ENCODE measurements at places on chromosomes 2 and 18.

- DNase-seq, result peak; percentile 55
Observed at GRCh38 chr2:75565472-75566462, 5.0 kb upstream of the EVA1A start.

DNA sequence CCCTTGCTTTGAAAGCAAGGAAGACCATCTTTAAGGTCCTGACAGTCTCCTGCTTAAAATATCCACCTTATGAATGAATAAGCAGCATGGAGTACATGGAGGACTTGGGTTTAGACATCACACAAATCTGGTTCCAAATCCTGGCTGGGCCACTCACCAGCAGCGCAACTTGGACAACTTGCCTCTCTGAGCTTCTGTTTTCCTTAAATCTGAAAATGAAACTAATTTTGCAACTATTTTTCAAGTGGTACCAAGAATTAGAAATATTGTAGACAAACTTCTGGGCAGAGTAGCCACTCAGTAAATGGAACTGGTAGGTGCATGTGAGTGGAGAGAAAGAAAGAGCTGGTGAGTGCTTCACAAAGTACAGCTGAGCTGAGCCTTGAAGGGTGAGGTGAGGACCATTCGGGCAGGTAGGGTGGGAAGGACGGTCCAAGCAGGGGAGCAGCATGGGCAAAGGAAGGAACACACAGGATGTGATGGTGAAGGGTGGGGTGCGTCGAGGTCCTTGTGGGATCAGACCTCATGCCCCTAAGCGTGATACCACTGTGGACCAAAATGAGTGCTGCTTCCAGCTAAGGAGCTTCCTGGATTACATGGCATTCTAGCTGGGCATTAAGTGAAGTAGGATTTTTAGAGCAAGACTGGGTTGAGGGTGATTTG lies 14.4 kb upstream of the TET3 start:
- no peak for DNase-seq

DNA sequence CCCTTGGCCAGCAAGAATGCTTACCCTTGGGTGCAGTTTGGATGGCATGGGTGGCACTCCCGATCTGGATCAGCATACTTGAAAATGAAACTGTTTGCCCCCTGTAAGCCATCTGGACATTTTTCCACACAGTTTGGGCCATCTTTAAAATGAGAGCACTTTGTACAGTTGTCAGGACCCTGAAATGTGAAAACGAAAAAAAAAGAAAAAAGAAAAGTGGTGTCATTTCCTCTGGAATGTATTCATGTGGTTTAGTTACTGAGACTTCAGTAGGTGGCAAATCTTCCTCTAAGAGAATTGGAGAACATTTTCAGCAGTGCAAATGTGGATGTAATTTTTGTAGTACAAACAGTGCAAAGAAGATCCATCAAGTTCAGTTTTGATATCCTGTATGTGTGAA lies 873.3 kb downstream of the ERBB4 start:
- DNase-seq, result no peak

- DNase-seq, result no peak
Observed at GRCh38 chr2:50337944-50338343, 694.0 kb downstream of the NRXN1 start.

GRCh38 chr2:70340761-70341476 lies 39.1 kb upstream of the FAM136A start:
- DNase-seq, result peak; percentile 66

DNA sequence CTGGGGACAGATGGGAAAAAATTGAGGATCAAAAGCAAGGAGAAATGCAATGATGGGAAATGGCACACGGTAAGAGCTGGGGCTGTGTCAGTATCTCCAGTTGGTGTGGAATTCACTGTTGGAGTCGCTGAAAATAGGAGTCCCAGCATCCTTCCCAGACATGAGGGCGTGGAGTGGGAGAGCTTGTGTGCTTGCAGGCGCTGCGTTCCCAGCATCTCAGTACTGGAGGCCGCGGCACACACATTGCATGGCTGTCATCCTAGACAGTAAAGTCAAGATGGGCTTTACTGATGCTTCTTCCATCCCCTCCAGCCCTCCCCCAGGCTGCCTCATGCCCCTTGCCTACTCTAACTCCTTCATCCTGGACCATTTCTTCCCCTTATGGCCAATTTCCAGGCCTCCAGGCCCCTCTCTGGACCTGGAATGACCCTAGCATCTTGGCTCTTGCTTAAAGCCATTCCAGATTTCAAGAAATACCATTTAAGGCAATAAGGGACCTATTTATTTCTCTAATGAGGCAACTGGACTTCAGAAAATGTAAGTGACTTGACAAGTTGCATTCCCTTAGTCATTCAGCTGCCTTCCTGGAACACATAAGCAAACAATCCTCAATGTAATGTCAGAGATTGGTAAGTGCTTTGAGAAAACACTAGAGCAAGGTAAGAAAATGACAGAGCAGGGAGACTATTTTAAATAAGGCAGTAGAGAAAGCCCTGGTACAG lies 70.5 kb upstream of the TTC39C start:
- DNase-seq, result no peak

DNA sequence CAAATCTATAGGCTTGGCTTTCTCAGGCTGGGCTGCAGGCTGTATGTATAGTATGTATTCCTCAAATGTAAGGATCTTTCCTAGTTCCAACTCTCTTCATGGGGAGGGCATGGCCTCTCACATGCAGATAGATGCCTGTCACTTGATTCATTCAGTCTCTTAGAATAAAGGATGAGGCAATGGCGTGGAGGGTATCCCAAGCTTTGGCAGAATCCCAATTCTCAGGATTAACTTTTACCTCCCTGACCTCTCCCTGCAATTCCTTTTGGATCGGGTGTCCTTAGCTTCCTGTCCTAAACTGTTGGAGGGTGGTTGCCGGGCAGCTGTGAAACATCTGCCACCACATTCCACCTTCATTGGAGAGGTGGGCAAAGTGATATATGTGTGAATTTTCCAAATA lies 80.3 kb downstream of the INSIG2 start:
- no peak for DNase-seq

DNA sequence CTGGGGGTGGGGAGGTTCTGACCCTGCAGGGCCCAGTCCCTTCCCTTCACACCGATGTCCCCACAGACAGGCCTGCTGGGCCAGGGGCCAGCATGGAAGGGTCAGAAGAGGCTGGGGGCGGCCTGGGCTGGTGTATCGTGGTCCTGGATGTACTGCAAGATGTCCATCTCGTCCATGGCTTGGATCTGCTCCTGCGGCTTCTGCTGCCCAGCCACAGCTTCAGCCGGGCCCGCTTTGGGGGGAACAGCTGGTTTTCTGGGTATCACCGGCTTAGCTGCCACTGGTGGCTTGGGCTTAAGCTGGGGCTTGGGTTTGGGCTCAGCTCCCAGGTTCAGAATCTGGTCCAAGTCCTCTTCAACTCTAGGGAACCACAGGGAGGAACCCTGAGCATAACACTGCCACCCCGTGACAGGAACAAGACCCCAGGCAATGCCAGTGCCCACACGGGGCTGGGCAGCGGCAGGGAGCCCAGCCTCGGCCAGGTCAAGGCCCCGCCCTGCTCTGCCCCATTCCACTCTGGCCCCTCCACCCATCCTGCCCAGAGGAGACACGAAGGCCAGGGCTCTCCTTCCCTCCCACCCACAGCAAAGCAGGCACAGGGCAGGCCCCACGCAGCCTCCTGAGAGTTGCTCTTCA lies 31.9 kb downstream of the HS1BP3 start:
- DNase-seq, result no peak

GRCh38 chr18:36330435-36331052 lies 33.0 kb downstream of the FHOD3 start:
- DNase-seq, result peak; percentile 8

DNA sequence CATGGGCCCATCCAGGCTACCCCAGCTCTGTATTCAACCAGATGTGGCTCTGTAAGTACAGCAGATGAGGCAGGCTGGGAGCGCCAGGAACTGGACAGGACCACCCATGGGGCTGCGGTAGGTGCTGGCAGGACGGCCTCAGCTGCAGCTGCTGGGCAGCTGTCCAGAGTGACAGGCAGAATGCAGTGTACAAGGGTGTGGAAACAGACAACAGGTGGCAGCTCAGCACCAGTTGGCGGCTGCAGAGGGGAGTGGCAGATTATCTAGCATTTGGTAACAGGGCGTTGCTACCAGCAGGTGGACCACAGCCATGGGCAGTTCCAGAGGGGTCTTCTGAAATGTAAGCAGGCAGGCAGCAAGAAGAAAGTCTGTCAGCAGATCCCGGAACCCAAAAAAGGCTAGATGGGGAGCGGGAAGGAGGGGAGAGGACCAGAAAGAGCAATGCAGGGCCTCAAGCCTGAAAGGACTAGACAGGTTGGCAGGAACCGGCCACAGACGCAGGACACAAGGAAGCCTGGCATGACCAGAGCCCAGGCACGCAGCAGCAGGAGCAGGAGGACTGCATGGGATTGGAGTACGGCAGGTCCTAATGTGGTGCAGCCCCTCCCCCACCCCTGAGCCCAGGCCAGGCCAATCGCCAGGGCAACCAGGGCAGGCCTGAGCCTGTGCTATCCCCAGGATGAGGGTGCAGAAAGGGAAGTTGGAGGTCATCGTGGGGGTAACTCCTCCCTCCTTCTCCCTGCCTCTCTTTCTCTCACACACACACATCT lies 24.7 kb downstream of the PKDCC start:
- no peak for DNase-seq

- DNase-seq, result no peak
Observed at GRCh38 chr2:239186516-239187357, 214.1 kb downstream of the HDAC4 start.

GRCh38 chr2:232341739-232342126 lies 36.8 kb upstream of the ALPP start:
- no peak for DNase-seq

GRCh38 chr18:78727057-78727739 lies 252.4 kb upstream of the SALL3 start:
- DNase-seq, result peak; percentile 7

DNA sequence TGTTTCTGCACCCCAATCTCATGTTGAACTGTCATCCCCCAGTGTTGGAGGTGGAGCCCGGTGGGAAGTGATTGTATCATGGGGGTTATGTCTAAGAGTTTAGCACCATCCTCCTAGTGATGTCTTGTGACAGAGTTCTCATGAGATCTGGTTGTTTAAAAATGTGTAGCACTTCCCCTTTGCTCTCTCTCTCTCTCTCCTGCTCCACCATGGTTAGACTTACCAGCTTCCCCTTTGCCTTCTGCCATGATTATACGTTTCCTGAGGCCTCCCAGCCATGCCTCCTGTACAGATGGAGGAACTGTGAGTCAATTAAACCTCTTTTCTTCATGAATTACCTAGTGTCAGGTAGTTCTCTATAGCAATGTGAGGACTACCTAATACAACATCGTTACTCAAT lies 396.9 kb upstream of the LRATD1 start:
- no peak for DNase-seq

GRCh38 chr2:135168204-135168856 lies 116.2 kb downstream of the RAB3GAP1 start:
- DNase-seq, result no peak

GRCh38 chr2:226117510-226118065 lies 682.0 kb downstream of the IRS1 start:
- no peak for DNase-seq

DNA sequence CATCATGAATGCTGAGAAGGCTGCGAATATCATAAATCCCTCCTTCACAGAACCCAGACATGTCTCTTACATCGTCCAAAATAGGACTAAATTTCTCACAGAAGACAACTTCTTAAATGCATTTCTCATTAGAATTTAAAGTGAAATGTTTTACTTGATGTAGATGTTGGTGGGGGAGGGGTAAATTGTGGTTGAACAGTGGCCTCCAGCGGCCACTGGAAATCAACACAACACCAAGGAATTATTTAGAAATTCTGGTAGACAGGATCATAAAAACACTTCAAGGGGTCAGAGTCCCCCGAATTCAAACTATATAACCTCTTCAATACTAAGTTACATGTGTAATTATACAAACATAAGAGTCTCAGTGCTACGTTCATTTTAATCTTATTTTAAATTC lies 135.9 kb downstream of the ABCA12 start:
- DNase-seq, result no peak

DNA sequence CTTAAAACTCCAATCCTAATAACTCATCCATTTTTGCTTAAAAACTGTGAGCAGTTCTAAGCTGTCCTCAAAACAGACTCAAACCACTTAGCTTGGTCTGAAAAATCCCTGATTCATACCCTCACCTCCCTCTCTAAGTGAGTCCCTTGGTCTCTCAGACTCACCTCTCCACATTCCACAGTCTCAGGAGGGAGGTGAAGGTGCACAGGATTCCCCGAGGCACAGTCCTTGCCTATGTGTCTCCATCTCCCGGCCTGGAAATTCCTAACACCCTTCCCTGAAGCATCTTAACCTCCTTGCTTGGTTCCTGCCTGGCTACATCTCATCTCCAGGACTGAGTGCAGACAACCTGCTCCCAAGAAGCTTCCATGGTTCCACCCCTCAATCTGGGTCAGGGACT lies 45.0 kb downstream of the CYRIA start:
- DNase-seq, result no peak

DNA sequence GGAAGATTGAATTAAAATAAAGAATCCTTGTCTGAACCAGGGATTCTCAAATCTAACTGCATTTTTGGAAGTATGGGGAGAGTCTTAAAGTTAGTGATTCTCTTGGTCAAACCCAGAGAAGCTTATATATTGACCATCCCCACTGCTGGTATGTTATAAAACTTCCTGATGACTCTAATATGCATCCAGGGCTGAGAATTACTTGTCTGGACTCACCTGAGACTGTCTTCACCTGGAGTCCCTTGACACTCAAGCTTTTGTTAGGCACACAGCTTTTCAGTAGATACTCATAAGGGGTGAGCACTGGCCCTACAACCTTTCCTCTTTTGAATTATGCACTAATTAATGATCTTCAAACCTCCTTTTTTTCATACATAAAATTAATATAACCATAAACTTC lies 149.6 kb upstream of the GULP1 start:
- DNase-seq, result no peak

DNA sequence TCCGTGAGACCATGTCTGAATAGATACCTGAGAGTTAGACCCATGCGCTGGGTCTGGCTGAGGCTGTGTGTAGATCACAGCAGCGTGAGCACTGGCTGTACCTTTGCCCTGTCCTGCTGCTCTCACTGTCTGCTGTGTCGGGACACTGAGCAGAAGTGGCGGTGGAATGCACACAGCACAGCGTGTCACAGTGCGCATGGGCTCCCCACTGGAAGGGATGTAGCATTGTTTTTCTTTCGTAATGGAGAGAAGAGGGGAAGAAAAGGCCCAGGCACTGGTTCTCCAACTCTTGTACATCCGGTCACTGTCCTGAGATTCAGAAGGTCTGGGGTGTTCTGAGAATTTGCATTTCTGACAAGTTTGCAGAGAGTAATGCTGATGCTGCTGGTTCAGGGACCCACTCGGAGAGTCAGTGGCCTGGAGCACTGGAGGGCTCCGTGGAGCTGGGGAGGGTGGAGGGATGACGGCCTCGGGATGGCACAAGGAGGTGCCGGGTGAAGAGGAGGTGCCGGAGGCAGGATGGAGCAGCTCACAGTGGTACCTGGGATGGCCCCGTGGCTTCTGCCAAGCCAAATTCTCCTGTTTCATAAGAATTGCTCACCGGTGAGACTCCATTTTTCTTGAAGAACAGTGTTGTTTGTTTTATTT lies 252.8 kb downstream of the LDLRAD4 start:
- DNase-seq, result peak; percentile 24

GRCh38 chr2:625415-626333 lies 51.5 kb downstream of the TMEM18 start:
- no peak for DNase-seq

GRCh38 chr2:79799729-79800128 lies 286.9 kb downstream of the CTNNA2 start:
- no peak for DNase-seq
